ENCODE measurements at places on chromosomes 5 and 9.

DNA sequence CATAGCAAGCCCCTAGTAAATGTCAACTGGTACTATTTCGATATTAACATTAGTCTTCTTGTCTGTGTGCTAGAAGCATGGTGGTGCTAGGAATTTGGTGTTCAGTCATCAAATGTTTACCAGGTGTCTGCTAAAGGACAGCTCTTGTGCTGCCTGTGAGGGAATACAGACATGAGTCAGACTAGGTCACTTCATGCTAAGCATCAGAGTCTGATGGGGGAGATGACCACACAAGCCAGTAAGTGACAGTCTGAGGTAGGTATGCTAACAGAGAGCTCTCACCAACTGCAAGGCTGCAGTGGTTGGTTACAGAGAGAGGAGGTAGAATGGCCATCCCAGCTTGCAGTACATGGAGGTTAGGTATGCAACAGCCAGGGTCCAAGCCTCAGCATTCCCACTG lies 320.9 kb downstream of the CDK5RAP2 start:
- DNase-seq, result no peak

- DNase-seq, result no peak
Measured at GRCh38 chr9:137390553-137391410, 32.2 kb downstream of the EXD3 start.

DNA sequence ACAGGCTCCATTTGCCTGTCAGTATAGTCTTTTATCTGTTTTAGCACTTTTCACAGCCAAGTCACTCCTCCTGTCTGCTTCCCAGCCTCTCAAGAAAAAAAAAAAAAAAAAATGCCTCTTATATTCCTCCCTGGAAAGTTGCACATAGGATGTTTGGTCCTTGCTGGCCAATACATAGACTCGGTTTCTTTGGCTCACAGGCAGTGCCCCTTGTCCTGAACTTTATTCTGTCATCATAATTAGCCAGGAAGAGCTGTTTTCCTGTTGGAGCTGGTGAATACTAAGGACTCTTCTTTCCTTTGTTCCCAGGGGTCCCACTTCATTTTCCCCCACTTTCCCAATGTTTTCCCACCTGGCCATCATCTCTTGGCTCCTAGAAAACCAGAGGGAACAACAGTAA lies 191.2 kb downstream of the NR3C1 start:
- no peak for DNase-seq

- no peak for DNase-seq
Measured at GRCh38 chr9:125970340-125970739, 223.2 kb downstream of the PBX3 start.

- no peak for DNase-seq
Measured at GRCh38 chr5:176995122-176995490, 11.5 kb downstream of the UIMC1 start.

GRCh38 chr9:3032898-3033297 lies 189.0 kb upstream of the PUM3 start:
- no peak for DNase-seq

DNA sequence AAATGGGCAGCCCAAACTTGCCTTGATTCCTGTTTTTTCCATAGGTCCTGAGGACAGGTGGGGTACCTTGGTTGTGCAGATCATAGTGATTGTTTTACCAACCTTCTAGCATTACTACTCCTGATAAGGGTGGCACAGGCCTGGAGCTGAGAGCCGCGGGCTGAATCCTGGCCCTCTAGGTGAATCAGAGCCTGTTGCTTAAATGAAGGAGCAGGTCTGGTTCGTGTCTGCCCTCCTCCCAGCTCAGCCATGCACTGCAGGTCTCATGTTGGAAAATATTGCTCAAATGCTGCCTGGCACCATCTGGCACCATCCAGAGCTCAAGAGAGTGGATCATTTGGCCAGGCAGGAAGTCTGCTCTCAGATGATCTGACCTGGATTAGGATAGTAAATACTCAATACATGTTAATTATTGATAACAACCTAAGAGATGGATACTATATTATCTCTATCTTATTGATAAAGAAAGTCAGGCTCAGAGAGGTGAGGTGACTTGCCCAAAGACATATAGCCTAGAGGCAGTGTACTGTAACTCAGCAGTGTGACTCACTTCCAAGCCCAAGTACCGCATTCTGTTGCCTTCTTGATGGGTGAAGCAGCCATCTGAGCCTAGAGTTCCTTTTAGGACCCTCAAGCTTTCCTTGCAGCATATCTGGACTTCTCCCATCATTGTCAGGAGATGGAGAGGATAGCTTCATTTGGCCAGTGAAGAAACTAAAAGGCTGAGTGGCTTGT lies 104.3 kb upstream of the PITX1 start:
- no peak for DNase-seq

GRCh38 chr9:91177081-91177480 lies 184.6 kb downstream of the AUH start:
- no peak for DNase-seq

DNA sequence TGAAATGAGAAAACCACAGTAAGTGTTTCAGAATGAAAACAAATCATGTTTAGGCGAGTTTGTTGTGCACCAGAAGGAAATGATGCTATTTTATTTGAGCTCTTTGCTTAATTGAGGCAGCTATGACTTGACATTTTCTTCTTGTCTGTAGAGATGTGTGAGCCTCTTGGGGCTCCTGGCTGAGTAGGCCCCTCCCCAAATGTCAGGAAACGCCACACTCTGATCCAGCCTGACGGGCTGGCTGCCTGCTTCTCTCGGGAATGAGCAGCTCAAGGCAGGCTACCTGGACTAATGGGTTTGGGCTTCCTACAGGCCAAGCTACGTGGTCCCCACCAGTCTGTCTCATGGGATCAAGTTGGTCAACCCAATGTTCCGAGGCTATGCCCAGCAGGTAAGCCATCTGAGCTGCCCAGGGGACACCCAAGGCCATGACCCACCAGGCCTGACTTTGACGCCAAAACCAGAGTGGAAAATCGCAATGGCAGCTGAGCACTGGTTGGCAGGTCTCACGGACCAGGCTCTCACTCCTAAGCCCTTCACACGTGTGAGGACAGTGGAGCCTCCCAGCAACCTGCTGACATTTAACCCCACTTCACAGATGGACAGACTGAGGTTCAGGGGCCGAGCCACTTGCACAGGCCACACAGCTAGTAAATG lies 29.9 kb downstream of the USP20 start:
- no peak for DNase-seq

GRCh38 chr9:4113711-4114110 lies 186.2 kb downstream of the GLIS3 start:
- DNase-seq, result no peak

GRCh38 chr9:111023128-111023527 lies 15.1 kb downstream of the LPAR1 start:
- DNase-seq, result no peak

GRCh38 chr5:111308951-111309350 lies 84.8 kb downstream of the CAMK4 start:
- no peak for DNase-seq

GRCh38 chr5:107724642-107725041 lies 53.9 kb upstream of the EFNA5 start:
- DNase-seq, result no peak

GRCh38 chr9:131447148-131447547 lies 53.3 kb downstream of the PRRC2B start:
- no peak for DNase-seq

DNA sequence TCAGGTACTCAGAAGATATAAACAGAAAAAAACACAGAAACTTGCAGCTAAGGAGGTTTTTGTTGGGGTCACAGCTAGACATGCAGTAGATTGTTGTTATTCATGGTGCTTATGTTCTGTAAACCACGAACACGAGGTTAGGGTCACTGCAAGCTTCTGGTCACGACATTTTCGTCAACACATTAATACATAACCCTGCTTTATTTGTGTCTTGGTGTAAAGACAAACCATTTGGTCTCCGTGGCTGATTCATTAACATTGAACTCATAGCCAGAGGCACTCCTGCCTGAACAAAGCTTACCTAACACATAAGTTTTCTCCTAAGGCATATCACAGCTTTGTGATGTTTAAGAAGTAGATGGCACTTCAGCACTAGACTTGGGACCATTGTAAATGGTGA lies 16.9 kb downstream of the TEK start:
- DNase-seq, result no peak

DNA sequence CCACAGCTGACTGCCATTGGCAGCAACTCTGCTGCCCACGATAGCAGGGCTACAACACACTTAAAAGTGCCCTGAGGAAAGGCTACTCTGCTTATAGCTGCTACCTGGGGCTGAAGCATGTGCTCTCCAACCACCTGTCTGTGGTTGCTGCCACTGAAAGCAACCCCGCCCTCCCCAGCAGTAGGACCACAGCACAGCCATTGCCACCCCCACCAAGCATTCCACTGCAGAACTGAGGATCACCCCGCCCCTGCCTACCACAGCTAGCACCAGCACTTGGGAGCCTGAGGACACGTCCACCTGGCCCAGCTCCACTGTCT lies 85.8 kb downstream of the LPAR1 start:
- DNase-seq, result no peak

GRCh38 chr9:91933556-91934352 lies 16.3 kb downstream of the ROR2 start:
- no peak for DNase-seq

DNA sequence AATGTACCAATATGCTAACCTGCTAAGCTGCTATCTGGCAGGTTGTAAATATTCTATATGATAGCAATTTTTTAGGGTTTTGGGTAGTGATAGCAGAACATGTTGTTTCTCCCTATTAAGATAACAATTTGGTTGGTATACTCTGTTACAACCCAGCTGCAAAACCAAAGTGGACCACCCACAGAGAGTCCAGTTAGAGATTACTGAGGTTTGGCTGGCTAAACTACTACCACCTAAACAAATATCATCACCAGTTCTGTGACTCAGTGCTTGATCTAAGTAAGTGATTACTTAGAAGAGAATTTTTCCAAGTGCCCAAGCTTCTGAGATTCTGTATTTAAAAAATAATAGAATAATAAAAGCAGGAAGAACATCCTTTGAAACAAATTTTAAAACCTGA lies 72.3 kb downstream of the XRCC4 start:
- no peak for DNase-seq

DNA sequence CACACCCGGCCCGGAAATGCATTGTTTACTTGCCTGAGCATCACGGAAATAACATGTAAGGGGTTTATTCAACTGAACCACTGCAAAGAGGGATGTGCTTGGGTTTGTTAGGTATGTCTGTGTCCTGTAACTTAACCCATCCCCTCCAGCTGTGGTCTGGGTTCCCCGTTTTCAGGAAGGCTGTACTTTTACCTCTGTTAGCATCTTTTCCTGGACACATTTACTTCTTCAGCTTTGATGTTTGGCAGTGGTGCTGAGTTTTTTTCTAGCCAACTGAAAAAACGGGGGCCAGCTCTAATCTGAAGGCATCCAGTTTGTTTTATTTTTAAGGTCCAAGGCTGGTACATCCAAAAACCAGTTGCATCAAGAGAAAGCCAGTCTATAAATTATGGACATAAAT lies 561.8 kb downstream of the BNC2 start:
- DNase-seq, result no peak

DNA sequence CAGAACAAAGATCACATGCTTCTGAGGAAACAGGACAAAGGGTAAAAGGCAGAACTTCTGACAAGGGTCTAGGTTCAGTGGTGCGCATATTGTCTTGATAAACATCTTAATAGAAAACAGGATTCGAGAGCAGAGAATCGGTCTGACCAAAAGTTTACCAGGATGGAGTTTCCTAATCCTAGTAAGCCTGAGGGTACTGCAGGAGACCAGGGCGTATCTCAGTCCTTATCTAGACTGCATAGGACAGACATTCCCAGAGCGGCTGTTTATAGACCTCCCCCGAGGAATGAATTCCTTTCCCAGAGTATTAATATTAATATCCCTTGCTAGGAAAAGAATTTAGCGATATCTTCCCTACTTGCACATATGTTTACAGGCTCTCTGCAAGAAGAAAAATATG lies 32.4 kb upstream of the TNFSF8 start:
- DNase-seq, result no peak

DNA sequence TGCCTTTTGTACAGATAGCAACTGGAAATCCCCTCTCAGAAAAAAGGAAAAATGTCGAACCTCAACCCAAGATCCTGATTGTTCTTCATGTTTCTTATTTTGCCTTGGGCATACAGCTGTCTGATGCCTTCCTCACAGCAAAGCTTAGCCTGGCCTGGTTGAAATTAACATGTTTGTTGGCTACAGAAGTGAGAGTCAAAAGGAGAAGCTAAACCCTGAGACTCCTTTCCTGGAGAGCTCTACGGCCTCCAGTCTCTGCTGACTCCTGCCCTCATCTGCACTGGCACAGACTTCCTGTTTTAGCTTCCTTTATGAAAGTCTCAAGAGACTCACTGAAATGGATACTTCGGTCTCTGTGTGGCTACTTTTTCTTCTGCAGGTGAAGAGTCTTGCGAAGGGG lies 186.7 kb downstream of the PARP8 start:
- DNase-seq, result no peak

- DNase-seq, result no peak
Measured at GRCh38 chr5:95331358-95331757, 46.5 kb upstream of the MCTP1 start.

DNA sequence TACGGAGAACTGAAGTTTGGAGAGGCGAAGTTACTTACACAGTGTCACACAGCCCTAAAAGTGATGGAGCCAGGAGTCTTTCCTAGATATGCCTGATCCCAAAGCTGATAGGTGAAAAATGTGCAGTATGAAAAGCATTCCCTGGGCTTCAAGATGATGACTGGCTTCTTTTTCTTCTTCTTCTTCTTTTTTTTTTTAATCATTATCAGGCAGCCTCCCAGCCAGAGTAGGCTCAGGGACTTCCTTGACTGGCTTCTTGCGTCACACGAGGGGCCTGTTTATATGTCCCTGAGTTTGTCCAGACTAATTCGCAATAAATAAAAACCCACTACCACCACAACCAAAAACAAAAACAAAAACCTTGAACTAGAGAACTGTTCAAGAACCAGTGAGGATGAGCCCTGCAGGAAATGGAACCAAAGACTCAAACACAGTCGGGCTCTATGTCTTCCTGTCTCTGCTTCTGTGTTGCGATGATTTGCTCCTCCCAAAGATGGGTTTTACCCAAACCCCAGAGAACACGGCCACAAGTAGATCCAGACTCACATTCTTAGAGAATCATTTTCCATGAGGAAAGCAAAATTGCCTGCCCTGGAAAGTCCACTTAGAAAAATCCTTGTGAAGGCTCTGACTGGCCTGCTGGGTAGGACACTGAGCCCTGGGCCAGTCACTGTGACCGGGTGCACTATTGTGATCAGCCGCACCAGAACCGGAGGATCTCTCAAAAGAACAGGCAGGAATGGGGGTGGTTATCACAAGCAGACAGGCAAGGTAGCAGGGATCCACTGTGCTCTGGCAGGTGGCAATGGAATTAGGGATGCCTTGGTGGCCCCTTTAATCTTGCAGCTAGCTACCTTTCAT lies 38.0 kb upstream of the ADAM19 start:
- DNase-seq, result no peak

DNA sequence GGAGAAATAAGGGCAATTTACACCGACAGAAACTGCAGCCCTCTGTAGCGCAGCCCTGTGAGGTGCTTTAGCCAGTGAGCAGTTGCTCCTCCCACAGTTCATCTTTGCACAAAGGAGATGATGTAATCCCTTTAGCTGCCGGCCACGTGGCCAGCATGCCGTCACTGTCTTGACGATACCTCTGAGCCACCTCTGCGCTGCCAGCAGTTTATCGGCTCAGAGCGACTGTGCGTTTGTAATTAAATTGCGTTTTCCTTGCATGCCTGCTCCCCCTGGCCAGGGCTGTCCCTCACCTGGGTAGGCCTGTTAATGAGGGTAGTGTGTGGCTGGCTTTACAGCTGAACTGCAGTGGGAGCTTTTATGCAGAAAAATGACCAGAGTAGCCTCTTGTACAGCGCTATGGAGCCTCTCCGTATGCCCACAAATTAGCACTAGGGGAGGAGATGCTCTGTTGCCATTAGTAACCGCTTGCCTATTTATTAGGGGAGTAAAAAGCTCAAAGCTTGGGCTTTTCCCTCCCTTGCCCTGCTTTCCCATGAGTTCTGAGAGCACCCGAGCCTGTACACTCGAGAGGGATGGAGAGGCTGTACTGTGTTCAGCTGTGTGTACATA lies 107.0 kb downstream of the TRIO start:
- no peak for DNase-seq
